HS-5 (cell line): ENCODE measurements at places on chromosomes 13 and 19.

- DNase-seq, result no peak
These were observed 11.4 kb downstream of the GPR180 start for GRCh38 chr13:94613051-94613450.

DNA sequence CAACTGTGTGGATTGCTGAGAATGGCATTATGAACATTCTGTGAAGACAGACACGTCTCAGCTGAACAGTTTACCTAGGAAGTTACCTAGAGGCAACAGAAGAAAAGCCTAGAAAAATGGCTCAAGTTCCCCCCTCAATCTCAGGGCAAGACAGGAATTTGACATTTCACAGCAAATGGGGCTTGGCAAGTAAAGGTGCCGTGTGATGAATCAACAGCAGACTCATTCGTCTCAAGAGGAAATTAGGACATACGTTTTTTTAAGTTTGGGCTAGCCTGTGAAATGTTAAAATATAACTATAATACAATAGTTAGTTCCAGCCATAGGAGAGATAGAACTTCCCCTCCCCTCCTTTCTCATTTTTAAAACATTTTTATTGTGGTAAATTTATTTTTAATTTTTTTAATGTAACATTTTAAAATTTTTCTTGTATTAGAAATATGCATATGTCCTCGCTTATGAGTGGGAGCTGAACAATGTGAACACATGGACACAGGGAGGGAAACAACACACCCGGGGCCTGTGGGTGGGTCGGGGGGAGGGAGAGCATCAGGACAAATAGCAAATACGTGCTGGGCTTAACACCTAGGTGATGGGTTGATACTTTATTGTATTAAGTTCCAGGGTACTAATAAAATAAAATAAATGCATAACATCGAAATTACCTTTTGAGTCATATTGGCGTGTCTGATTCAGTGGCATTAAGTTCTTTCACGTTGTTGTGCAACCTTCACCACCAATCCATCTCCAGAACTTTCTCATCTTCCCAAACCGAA is 116.0 kb downstream of the COL4A2 start:
- peak; percentile 37 for DNase-seq

DNA sequence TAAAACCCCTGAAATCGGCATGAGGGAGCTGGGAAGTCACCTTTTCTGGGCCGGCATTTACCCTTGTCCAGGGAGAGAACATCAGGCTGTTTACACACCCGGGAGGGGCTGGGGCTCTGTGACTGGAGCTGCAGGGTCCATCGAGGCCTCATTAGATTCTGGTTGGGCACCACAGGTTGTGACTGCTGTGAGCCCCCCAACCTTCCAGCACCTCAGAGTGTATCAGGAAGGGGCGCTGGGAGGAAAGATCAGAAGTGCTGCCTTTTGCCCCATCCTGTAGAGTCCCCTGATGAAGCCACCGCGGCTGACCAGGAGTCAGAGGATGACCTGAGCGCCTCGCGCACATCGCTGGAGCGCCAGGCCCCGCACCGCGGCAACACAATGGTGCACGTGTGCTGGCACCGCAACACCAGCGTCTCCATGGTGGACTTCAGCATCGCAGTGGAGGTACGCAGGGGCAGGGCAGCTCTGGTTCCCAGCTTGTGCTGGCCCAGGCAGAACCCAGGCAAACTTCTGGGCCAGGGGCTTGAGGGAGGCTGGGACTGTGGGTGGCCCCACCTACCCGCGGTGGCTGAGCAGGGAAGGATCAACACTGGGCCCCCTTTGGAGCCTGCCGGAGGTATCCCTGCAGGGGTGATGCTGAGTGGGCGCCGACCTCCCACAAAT is 136.4 kb downstream of the STK24 start:
- no peak for DNase-seq

GRCh38 chr19:56301886-56302620 is 12.6 kb downstream of the ZSCAN5A start:
- DNase-seq, result no peak

DNA sequence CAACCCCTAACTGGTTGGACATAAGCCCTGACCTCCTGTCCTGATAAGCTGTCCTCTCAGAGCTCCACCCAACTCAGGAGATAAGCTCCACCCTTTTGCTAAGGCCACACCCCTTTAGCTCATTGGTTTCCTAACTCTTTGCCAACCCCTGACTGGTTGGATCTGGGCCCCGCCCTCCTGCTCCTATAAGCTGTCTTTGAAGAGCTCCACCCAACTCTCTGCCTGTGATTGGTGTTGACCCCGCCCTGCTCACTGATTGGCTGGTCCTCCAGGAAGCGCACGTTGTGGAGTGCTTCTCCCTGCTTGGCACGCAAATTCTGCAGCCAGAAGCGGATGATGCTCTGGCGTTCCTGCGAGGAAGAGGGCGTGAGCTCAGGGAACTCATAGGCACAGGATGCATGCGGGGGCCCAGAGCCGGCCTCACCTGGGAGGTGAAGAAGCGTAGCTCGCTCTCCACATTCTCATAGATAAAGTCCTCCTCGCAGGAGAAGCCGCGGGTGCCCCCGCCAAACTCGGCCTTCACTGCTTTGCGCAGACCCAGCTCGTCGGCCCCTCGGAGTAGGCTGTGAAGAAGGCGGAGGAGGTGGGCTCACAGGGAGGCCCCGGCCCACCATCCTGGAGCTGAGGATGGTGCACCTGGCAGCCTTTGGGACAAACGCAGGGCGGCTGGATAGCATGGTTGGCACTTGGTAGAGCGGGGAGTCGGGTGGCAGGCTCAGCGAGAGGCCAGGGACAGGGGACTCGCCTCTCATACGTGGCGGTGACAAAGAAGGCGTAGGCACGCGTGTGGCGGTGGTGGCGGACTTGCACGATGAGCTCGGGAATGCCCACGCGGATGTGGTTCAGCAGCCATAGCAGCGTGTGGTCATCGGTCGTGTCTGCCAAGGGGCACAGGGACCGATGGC is 1.7 kb downstream of the ANO8 start:
- DNase-seq, result no peak

DNA sequence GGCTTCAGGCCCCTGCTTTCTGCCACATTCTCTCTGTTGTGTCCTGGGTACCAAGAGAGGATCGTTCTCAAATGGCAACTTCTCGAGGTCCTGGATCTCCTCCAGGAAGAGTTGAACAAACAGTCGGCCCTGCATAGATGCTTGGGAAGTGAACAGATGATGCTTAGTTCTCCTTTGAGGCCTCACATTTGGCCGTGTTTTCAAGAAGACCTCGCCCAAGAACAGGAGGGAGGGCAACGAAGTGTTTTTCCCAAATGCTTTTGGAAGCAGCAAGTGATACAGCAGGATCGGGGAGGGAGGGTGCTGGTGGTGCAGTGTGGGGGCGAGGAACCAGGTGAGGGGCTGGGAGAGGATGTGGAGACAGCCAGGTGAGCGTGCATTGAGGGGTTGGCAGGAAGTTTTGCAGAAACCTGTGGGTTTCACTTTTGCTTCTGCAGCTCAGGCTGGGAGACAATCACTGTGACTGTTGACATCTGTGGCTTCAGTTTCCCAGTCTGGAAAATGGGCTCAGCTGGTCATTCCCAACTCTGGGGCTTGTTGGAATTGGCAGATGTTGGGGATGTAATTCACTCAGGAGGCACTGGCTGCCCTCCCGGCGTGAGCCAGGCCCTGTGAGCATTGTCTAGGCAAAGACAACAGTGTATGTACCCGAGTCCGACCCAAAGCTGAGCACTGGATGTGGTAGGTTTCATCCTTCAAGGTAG is 21.6 kb downstream of the MAST3 start:
- DNase-seq, result no peak

- no peak for DNase-seq
These were observed 817.8 kb upstream of the PCDH9 start for GRCh38 chr13:68047889-68048288.

DNA sequence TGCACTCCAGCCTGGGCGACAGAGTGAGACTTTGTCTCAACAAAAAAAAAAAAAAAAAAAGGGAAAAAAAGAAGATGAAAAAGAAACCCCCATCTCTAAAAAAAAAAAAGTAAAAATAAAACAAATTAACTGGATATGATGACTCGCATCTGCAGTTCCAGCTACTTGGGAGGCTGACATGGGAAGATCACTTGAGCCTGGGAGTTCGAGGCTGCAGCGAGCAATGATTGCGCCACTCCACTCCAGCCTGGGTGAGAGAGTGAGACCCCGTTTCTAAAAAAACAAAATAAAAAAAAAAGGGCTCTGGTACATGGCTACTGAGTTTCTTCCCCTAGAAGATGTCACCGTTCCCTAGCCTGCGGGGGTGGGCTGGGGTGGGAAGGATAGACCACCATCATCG is 2.4 kb upstream of the CATSPERG start:
- DNase-seq, result no peak
